ENCODE measurements at places on chromosomes 16 and 17. TPM values are rescaled to one million over a fixed set of nuclear protein-coding genes. Genes with fewer than 3 reads are reported as not detected.

DNA sequence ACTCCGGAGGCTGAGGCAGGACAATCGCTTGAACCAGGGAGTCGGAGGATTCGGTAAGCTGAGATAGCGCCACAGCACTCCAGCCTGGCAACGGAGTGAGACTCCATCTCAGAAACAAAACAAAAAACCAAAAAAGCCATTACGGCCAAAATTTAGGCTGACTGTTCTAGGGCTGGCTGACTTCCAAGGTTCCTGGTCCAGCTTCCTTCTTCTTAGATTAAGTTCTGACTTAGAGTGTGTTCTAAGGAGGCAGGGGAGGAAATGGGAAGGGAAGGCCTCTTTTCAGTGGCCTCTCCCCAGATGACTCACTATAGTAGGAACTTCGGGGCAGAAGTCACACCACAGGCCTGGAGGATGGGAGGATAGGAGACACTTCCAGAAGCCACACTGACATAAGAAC lies 27.7 kb upstream of the CLEC18B start:
- no peak for DNase-seq

GRCh38 chr17:57541472-57542394 lies 203.4 kb downstream of the CCDC182 start:
- no peak for DNase-seq

- no peak for DNase-seq
Observed at GRCh38 chr17:67477687-67478086, 100.6 kb downstream of the PITPNC1 start.

GRCh38 chr17:6456914-6457687 lies 12.8 kb downstream of the PIMREG start:
- no peak for DNase-seq

GRCh38 chr17:43469145-43469544 lies 14.6 kb upstream of the DHX8 start:
- DNase-seq, result no peak

Gene NT5C
- 51.4 TPM for polyA plus RNA-seq

Gene INCA1
- 7.8 TPM for polyA plus RNA-seq

Gene YBX2
- 2.8 TPM for polyA plus RNA-seq
